ENCODE measurements at places on chromosomes 6 and 20.

DNA sequence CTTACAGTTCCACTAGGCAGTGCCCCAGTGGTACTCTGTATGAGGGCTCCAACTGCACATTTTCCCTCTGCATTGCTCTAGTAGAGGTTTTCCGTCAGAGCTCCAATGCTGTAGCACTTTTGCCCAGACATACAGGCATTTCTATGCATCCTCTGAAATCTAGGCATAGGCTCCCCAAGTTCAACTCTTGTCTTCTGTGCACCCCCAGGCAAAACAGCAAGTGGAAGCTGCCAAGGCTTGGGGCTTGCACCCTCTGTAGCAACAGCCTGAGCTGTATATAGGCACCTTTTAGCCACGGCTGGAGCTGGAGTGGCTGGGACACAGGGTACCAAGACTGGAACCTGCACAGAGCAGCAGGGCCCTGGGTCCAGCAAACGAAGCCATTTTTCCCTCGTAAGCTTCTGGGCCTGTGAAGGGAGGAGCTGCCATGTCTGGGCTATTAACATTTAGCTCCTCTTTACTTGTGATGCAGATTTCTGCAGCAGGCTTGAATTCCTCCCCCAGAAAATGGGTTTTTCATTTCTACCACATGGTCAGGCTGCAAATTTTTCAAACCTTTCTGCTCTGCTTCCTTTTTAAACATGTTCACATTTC lies 596.2 kb upstream of the ADGRB3 start:
- no peak for DNase-seq

DNA sequence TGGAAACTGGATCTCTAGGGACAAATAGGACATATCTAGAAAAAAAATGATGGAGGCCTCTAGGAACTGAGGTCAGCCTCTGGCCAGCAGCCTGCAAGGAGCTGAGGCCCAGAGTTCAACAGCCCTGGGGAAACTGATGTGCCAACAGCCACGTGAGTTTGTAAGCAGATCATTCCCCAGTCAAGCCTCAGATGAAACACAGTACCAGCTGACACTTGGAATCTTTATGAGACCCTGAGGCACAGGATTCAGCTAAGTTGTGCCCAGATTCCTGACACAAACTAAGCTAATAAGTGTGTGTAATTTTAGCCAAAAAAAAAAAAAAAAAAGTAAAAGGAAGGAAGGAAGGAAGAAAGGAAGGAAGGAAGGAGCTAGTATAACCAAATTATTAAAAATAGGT lies 1059.8 kb upstream of the MAP3K7 start:
- DNase-seq = no peak

- no peak for DNase-seq
These were observed 67.7 kb upstream of the IFNGR1 start for GRCh38 chr6:137286916-137287315.

GRCh38 chr6:17490724-17491123 lies 97.3 kb downstream of the CAP2 start:
- DNase-seq = no peak

GRCh38 chr6:148868314-148868713 lies 121.5 kb downstream of the UST start:
- no peak for DNase-seq

- DNase-seq = no peak
These were observed 96.3 kb downstream of the NFATC2 start for GRCh38 chr20:51446230-51446629.

- DNase-seq = no peak
These were observed 17.1 kb downstream of the RIPOR2 start for GRCh38 chr6:24918641-24919055.

DNA sequence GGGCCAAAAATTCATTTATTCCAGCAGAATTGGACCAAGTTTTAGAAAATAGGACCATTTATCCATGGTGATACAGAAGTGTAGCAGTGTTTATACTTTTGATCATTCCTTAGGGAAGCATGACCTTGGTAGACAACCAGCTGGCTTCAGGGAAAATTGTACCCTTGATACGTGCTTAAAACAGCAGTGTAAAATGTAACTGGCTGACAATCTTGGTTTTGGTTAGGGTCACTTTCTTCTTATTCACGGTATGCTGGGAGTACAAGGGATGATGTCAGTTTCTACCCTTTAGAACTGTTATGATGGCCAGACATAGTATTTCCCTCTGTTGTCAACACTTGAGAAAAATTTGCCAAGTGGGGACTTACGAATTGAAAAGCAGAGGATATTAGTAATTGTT lies 157.1 kb downstream of the BCKDHB start:
- no peak for DNase-seq

DNA sequence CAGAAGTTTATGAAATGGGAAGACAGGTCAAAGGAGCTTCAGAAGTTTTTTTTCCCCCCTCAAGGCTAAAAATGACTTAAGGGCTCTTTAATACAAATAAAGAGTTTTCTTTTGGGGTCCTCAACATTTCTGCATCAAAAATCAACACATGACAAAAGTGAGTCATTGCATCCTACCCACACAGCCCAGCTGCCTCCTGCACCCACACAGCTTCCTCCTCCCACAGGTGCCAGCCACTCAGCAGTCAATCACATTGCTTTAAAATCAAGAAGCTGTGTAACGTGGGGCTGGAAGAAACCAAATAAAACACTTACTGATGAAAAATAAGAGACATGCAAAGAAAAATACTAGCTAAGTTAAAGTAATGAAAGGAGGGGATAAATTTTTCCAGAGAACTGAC lies 68.5 kb downstream of the MAP3K5 start:
- no peak for DNase-seq

DNA sequence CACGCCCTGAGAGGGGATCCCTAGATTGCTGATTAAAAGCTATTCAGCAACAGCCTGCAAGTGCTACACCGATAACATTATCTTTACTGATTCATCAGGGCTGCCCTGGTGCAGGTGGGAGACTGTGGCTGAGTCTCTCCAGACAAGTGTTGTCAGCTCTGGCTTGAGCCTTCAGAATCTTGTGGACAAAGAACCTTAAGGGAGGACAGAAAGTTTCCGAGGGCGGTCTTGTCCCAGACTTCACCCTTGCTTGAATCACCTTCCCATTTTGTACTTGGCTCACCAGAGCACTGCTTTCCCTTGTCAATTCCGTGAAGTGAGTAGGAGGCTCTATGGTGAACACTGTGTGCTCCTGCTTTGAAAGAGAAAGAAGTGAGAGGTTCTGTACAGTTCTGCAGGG lies 88.6 kb upstream of the PCSK2 start:
- DNase-seq = no peak

GRCh38 chr6:35297601-35298481 lies at the start of gene DEF6:
TSS of gene DEF6 (plus strand) at chr6:35297818. CDS start at chr6:35297857, 39 bp downstream.
- DNase-seq = peak; percentile 62

DNA sequence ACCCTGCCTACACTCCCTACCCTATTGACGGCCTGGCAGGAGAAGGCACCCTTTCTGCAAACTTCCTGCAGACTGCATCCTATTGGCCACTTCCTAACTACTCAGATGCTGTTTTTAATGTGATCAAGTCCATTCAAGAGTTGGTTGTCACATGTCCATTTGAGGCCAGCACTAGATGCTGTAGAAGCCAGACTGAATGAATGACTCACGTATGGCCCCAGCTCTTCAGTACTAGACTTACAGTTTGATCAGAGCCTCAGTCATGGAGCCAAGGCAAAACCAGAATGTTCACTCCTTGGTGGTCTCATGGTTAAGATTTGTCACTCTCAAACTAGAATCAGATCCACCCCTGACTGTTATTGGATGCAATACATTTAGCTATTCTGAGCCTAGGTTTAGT lies 101.7 kb downstream of the OPRM1 start:
- no peak for DNase-seq

GRCh38 chr6:167115054-167115453 lies 7.8 kb upstream of the CCR6 start:
- DNase-seq = no peak

GRCh38 chr6:105257340-105257739 lies 77.5 kb upstream of the POPDC3 start:
- DNase-seq = no peak

DNA sequence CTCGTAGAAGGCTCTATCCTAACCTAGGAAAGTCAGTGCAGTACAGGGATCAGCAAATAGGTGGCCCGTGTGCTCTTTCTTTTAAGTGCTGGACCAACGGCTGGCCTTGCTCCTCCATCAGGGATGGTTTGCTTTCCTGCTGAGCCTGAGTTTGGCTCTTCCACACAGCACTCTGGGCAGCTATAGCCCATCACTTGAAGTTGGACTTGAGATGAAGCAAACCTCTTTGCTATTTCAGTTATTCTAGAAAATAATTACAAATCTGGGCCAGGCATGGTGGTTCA lies 66.9 kb upstream of the KCNK16 start:
- no peak for DNase-seq

- DNase-seq = no peak
These were observed 69.6 kb upstream of the ARMC2 start for GRCh38 chr6:108778421-108779186.

GRCh38 chr20:61523145-61523544 lies 271.1 kb downstream of the CDH4 start:
- DNase-seq = no peak

- DNase-seq = no peak
These were observed 29.0 kb downstream of the CDK19 start for GRCh38 chr6:110786271-110786670.

DNA sequence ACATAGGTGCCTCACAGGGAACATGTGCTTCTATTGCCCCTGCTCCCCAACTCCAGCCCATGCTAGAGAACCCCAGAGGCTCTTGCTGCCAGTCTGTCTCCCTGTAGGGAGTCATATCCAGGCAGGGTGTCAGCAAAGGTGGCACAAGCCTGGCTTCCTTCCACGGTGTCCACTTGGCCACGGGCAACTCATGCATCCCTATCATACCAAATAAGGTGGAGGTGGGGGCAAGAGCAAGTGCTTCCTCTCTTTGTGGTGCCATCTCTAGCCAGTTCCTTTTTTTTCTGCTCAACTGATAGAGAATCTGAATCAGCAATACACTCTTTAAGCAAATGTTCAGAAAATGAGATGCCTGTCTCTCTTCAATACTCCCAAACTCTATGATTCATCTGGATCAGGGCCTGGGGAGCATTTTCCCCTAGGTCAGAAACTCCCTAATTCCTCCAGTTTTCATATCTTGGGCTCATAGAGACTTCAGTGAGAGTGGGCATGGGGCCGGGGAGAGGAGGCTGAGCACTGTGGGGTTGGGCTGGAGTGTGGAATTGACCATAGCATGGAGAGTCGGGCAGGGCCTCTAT lies 105.1 kb upstream of the GPR6 start:
- no peak for DNase-seq

DNA sequence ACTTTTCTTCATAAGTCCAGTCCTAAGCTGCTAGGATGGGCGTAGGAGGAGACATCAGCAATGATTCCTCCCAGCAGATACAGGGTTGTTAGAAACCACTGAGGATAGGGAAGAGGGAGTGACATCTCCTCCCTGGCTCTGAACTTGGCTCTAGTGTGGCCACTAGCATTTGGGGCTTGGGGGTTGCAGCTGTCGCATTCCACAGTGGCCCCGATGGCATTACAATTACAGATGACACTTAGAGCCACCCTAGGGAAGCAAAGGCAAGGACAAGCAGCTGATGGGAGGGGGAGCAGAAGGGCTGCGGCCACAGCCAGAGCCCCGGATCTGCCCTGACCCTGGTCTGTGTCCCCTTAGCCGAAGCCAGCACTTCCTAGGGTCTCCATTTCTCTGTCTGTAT lies 9.5 kb upstream of the CDKN1A start:
- no peak for DNase-seq

- DNase-seq = no peak
These were observed 6.0 kb downstream of the MMP9 start for GRCh38 chr20:46014517-46015396.

- no peak for DNase-seq
These were observed 64.4 kb downstream of the SMPDL3A start for GRCh38 chr6:122853259-122853995.
